DND-41 (cell line): ENCODE measurements at places on chromosomes 5 and 9.

DNA sequence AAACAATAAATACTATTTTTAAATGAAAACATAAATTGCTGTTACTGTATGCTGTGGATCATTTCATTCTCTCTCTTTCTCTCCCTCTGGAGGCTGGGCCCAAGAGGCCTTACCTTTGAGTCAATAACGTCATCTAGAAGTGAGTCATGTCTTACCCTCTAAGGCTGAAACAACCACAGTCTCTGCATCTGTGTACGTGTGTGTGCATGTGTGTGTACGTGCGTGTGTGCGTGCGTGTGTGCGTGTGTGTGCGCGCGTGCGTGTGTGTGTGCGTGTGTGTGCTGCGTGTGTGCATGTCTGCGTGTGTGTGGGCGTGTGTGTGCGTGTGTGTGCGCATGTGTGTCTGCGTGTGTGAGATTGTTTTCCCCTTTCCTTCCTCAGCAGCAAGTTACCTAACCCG, 13.6 kb upstream of the IL17B start:
- H3K27ac ChIP-seq, result no peak overlapping the region
- no peak overlapping the region for H3K4me3 ChIP-seq
- no peak for DNase-seq

- no peak for DNase-seq
- H3K36me3 ChIP-seq, result no peaks in the 10 kb centered on the region
- no peak overlapping the region for H3K27ac ChIP-seq
- H3K4me3 ChIP-seq, result no peak overlapping the region
- peaks cover 5% of the 10 kb centered on the region for H3K27me3 ChIP-seq
- H3K4me1 ChIP-seq, result peaks cover 8% of the 10 kb centered on the region
Measured at GRCh38 chr9:136784249-136784996, 6.7 kb upstream of the TMEM141 start.

DNA sequence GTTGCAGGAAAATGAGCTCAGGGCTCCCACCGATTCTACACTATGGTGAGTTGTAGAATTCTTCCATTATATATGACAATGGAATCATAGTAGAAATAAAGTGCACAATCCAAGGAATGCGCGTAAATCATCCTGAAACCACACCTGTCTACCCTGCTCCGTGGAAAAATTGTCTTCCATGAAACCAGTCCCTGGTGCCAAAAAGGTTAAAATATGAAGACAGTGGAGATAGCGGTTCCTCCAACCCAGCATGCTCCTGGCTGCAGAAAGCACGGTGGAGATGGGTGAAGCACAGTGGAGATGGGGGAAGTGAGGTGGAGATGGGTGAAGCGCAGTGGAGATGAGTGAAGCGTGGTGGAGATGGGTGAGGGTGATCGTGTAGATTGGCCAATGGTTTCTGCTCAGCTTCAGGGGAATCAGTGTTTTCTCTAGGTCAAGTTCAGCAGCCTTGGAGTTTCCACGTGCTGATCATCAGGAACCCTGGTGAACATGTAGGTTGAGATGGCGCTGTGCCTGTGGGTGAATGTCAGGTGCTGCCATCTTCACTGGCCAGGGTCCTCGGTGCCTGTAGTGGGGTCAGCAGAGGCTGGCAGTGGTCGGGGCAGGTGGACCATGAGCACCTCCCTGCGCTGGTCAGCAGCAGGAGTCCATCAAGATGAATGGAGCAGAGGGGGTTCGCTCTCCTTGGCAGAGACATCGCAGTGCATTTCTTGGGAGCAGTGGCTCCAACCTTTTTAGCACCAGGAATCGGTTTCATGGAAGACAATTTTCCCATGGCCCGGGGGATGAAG, 20.3 kb downstream of the PAEP start:
- no peaks in the 10 kb centered on the region for H3K36me3 ChIP-seq
- no peaks in the 10 kb centered on the region for H3K4me1 ChIP-seq
- no peak overlapping the region for H3K27ac ChIP-seq
- DNase-seq, result no peak

DNA sequence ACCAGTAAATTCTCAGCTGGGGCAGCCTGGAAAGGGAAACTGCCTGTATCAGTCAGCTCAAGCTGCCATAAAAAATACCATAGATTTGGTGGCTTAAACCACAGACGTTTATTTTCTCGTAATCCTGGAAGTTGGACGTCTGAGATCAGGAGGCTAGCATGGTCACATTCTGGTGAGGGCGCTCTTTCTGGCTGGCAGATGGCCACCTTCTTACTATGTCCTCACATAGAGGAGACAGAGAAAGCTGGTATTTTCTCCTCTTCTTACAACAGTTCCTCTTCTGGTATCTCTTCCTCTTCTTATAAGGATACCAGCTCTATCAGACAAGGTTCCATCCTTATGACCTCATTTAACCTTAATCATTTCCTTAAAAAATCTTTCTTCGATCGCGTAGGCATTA, 50.5 kb upstream of the RFX3 start:
- H3K36me3 ChIP-seq, result no peaks in the 10 kb centered on the region
- H3K4me3 ChIP-seq, result no peak overlapping the region
- H3K27ac ChIP-seq, result no peak overlapping the region
- DNase-seq, result no peak

GRCh38 chr5:54186108-54186507, 124.3 kb downstream of the ARL15 start:
- no peaks in the 10 kb centered on the region for H3K4me1 ChIP-seq
- no peak overlapping the region for H3K27ac ChIP-seq
- no peaks in the 10 kb centered on the region for H3K36me3 ChIP-seq
- H3K4me3 ChIP-seq, result no peak overlapping the region
- no peak for DNase-seq
- no peaks in the 10 kb centered on the region for H3K27me3 ChIP-seq

DNA sequence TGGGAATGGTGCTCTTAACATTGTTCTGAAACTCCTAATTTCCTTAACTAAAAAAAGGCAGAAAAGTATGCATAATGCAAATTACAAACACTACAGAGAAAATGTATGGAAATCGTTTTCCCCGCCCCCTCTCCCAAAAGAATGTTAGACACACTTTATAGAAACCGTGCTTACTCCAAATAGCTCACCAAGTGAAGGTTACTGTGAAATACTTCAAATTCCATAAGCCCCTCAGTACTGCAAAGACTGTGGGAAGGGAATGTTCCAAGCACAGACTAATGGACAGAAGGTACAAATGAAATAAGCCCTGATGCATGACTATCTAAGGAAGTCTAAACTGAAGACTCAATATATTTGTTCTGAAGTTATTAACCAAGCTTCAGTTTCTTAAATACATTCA, 12.5 kb downstream of the MAPKAP1 start:
- peaks cover 3% of the 10 kb centered on the region; the same call in 1 of the 2 replicates for H3K36me3 ChIP-seq
- no peaks in the 10 kb centered on the region for H3K27me3 ChIP-seq
- no peak overlapping the region for H3K4me3 ChIP-seq
- no peak for DNase-seq

DNA sequence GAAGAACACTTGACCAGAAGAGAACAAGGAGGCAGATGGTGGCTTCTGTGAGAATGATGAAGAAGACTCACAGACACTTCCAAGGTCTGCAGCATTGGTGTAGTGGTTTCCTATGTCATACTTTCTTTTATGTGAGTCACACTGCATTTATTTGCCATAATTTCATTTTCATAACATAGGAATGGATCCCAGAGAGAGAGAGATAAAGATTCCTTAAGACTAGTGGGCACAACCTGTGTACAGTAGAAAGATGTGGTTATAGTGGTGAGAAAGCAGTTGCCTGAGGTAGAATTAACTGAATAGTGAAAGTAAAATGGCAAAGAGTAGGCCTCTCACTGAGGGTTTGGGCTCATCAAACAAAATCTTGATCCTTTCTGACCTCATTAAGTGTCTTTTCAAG, 7.6 kb upstream of the CCDC152 start:
- no peaks in the 10 kb centered on the region for H3K27me3 ChIP-seq
- no peaks in the 10 kb centered on the region for H3K36me3 ChIP-seq
- H3K27ac ChIP-seq, result no peak overlapping the region
- H3K4me3 ChIP-seq, result no peak overlapping the region

- no peaks in the 10 kb centered on the region for H3K4me1 ChIP-seq
- no peak for DNase-seq
- no peak overlapping the region for H3K4me3 ChIP-seq
- no peak overlapping the region for H3K27ac ChIP-seq
Measured at GRCh38 chr9:136466155-136466541, 16.7 kb downstream of the SEC16A start.

- no peaks in the 10 kb centered on the region for H3K36me3 ChIP-seq
- no peak overlapping the region for H3K27ac ChIP-seq
- DNase-seq, result no peak
- no peaks in the 10 kb centered on the region for H3K4me1 ChIP-seq
Measured at GRCh38 chr5:172666251-172666650, 25.2 kb downstream of the NEURL1B start.

- H3K4me1 ChIP-seq, result no peaks in the 10 kb centered on the region
- H3K27ac ChIP-seq, result no peak overlapping the region
- no peaks in the 10 kb centered on the region for H3K36me3 ChIP-seq
- no peak for DNase-seq
- H3K4me3 ChIP-seq, result no peak overlapping the region
Measured at GRCh38 chr9:84293001-84293798, 47.4 kb downstream of the SLC28A3 start.

DNA sequence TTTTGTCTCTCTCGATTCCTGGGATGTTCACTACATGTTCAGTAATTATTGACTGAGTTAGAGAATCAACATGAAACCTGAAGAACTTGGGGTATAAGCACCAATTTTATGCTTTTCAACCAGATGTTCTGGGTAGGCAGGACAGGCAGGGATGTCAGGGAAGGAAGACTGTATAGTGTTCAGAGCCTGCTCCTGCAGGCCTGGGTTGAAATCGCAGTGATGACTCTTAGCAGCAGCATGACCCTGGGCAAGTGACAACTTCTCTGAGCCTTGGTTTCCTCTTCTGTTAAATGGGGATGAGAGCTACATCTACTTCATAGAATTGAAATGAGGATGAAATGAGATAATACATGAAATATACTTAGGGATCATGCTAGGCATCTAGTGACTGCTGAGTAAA, 29.7 kb upstream of the PANK3 start:
- H3K27me3 ChIP-seq, result no peaks in the 10 kb centered on the region
- H3K4me1 ChIP-seq, result no peaks in the 10 kb centered on the region
- no peaks in the 10 kb centered on the region for H3K36me3 ChIP-seq
- no peak overlapping the region for H3K4me3 ChIP-seq
- no peak for DNase-seq
- H3K27ac ChIP-seq, result no peak overlapping the region

DNA sequence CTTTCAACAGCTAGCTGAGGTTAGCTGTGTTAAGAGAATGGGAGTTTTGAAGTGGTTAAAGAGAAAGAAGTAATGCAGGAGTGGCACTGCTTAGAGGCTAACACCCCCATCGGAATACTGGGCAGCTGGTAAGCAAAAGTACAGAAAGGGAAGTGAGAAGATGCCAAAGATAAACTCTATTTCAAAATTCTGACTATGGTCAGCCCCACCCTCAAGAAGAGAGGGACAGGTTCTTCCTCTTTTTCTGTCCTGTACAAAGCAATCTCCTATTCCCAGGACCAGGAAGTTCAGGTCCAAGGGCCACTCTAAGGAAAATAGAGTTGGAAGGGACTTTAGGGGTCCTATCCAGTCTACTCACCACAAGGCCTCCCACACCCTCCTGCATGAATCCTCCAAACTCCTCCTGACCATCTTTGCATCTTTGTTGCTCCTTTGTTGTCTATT, 45.9 kb upstream of the JAK2 start:
- no peak for DNase-seq
- H3K36me3 ChIP-seq, result no peaks in the 10 kb centered on the region
- H3K27ac ChIP-seq, result no peak overlapping the region
- no peak overlapping the region for H3K4me3 ChIP-seq

DNA sequence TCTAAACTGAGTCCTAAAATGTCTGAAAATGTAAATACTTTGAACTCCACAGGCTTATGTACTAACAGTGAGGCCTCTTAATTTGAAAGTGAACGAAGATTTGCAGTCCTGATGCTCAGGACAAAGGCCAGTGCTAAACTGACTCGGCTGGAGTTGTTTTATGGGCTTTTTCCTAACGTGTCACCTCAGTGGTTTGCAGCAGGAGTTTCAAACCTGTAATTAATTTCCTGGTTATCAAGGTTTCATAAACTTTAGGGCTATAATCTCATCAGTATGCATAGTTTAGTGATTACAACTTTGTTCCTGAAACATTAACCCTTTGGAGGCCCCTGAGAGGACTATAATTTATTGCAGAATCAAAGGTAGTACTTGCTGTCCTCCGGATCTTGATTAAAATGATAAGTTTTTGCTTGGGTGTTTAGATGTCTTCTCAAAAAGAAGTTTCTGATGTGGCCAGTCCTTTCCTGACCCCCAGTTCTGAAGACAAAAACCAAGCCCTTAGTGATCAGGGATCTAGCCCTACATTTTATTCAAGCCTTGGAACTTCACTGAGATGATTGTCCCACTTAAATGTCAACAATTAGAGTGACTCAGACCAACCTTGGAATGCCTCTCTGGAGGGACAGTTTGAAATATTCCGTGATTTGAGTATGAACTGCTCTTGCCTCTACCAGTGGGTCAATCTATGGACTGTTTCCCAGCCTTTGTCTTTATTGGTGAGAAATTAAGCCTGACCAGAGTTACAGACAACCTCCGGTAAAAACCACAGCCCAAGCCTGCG, 11.1 kb upstream of the S100Z start:
- no peak for DNase-seq
- no peak overlapping the region for H3K4me3 ChIP-seq
- no peaks in the 10 kb centered on the region for H3K4me1 ChIP-seq
- H3K36me3 ChIP-seq, result no peaks in the 10 kb centered on the region
- no peak overlapping the region for H3K27ac ChIP-seq

DNA sequence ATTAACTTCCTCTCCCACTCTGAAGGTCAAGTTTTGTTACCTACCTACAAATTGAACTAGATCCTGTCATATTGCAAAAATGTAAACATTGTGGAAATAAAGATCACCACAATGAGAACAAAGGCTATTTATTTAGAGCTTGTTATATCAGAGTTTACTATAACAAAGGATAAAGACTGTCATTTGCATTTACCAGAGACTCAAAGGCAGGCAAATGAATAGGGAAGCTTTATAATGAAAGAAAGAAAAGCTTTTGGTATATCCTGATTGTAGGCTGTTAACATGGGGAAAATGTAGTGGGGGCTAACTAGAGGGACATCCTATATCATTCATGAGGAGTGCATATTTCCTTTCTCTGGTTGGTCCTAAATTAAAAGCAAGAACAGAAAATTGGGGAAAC, 403.5 kb upstream of the TYRP1 start:
- no peaks in the 10 kb centered on the region for H3K27me3 ChIP-seq
- no peak overlapping the region for H3K27ac ChIP-seq
- no peaks in the 10 kb centered on the region for H3K36me3 ChIP-seq
- H3K4me1 ChIP-seq, result no peaks in the 10 kb centered on the region

DNA sequence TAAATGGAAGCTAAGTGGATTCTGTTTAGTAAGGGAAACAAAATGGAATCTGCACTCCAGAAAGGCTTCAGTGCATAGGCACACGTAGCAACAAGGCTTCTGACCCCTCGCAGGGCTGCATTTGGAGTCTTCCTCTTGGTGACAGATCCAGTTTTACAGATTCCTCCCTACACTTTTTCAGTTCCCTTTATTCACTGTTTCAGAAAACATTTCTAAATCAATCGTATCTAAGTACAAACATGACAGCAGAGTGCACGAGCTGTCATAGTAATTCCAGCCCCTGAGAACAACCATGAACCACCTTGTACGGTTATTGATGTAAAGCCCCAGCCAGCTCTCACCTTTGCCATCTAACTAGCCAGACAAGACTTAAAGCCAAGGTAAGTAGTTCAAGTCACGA, 491.6 kb downstream of the SEMA5A start:
- H3K27ac ChIP-seq, result no peak overlapping the region
- H3K4me3 ChIP-seq, result no peak overlapping the region
- peaks cover 3% of the 10 kb centered on the region; the same call in 1 of the 2 replicates for H3K4me1 ChIP-seq
- no peaks in the 10 kb centered on the region for H3K36me3 ChIP-seq

- H3K36me3 ChIP-seq, result no peaks in the 10 kb centered on the region
- no peak for DNase-seq
- no peak within 1 kb of the TSS for H3K4me3 ChIP-seq
Measured at GRCh38 chr9:6215562-6215961, at the start of gene IL33. IL33 (plus strand) TSS chr9:6215807; CDS start chr9:6241695, 25,888 bp downstream.
